ENCODE measurements at places on chromosomes 2 and 18.

DNA sequence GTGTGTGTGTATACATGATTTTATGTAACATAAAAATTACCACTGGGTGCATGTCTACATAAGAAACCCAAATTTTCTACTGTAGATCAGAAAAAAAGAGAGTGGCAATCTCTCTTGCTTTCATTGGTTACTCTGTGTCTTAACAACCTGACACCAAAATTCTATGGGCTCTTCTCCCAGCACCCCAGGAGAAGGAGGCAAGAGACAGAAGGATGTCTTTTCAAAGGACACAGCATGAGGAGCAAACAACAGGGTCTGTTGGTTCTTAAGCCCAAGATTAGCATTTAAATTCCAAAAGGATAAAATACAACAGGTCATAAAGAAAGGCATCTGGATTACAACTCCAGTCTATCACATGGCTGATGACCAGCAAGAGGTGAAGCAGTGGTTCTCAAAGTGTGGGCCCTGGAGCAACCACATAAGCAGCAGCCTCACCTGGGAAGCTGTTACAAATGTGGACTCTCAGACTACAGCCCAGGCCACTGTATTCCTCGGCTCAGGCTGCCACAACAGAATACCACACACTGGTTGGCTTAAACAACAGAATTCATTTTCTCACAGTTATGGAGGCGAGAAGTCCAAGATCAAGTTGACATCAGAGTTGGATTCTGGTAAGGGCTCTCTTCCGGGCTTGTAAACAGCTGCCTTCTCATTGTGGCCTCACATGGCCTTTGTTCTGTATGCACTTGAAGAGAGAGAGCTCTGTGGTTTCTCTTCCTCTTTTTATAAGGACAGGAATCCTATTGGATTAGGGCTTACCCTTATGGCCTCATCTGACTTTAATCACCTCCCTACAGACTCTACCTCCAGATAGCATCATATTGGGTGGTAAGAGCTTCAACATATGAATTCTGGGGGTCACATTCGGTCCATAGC is 79.8 kb upstream of the RNF152 start:
- no peak for DNase-seq

GRCh38 chr18:3319399-3319798 is 57.5 kb downstream of the MYL12B start:
- DNase-seq, result no peak

DNA sequence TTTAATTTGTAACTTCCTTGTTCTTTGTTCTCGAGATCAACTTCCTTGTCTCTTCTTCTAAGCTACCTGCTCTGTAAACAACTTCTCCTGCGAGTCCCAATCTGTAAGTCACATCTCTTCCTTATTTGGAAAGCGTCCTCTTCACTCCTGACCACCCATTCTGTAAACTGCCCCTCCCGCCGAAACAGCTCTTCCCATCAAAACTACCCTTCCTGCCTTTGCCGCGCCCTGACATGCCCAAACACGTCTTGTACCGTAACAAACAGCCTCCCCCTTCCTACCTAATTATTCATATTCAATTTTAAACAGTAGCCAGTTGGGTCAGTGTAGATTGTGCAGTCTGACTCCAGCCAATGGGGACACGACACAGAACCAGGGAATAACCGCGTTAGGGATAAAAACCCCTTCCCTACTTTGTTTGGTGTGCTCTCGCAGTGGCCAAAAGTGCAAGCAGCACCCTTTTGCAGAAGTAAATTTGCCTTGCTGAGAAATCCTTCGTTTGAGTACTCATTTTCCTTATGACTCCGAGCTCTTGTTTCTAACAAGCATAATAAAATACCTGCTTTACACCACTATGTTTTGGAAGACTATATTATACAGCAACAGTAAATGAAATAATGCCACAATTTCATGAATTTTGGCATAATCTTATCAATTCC is 39.8 kb downstream of the PIAS2 start:
- no peak for DNase-seq

DNA sequence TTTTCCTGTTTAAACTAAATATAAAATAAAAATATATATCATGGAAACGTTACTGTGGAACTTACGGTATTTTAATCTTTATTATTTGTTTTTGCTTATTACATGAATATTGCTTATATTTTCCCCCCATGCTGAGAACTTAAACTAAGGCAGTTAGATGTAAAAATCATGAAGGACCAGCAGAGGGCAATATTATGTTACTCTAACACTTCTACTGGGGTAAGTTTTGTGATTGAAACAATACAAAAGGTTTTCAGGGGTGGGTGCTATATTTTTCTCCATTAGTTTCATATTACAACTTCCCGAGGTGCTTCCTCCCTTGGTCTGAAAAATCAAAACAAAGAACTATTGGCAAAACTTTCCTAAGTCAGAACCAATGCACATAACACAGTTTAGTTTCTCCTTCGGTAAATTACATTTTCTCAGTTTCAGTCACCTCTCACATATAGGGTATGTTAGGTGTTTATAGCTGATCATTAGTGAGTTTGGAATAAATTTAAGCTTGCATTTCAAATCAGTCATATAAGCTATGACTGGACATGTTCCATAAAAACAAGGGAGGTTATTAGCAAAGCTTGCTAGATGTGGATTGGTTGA is 54.8 kb downstream of the ZNF407 start:
- peak; percentile 55 for DNase-seq

GRCh38 chr18:70553936-70554260 is 265.1 kb downstream of the SOCS6 start:
- no peak for DNase-seq

GRCh38 chr2:20179755-20180594 is 45.0 kb downstream of the SDC1 start:
- DNase-seq, result no peak

Data from CD4-positive, alpha-beta T cell treated with Interleukin-4 for 1 hour (primary cell).